ENCODE measurements at places on chromosomes 2 and 18.

- no peak for DNase-seq
Measured at GRCh38 chr18:45806226-45806625, 19.2 kb upstream of the SIGLEC15 start.

DNA sequence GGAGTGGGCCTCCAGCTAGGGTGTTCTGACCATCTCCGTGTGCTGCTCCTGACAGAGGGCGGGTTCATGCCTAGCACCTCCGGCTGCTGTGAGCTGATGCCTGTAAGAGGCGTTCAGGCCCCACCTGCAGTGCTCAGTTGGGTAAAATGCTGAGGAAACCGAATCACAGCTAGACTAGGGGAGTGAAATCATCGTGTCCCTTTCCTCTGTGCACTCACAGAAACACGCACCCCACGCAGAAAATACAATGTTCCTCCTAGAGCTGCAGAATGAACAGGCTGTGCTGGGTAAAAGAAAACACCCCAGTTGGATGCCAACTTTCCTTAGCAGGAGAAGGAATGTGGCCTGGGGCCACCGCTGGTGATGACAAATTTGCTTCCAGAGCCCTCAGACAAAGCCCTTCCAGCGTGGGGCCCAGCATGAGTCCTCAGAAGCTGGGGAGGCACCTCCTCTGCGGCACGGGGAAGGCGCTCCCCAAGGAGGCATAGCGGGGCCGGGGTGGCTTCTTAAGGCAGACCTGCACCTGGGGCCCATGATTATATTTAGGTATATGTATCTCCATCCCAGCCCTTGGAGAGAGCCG is 16.3 kb upstream of the ARHGEF4 start:
- no peak for DNase-seq

GRCh38 chr2:129803032-129803431 is 176.4 kb upstream of the RAB6C start:
- no peak for DNase-seq

GRCh38 chr18:12518832-12519531 is 111.3 kb downstream of the PRELID3A start:
- DNase-seq = no peak

DNA sequence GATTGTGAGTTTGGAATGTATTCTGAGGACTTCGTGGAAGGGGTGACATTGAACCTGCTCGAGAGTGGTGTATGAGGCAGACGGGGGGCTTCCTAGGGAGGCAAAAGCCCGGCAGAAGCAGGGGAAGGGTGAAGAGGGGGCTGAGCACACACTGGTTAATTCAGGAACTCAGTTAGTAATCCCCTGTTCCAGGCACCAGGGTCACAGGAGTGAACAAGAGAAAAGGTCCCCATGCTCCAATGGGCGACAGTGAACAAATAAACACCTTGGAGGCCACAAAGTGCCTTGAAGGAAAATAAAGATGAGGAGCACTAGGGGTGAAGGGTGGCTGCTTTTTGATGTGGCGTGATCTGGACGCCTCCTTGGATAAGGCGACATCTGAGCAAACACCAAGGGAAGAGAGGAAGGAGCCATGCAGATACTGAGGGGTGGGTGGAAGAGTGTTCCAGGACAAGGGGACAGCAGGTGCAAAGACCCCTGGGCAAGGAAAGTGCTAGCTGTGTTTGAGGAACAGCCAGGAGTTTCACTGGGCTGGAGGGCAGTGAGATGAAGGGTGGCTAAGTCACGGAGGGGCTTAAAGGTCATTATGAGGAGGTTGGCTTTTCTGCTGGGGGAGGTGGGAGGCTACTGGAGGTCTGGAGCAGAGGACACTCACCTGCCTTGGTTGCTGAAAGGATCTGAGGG is 26.7 kb upstream of the ASB18 start:
- no peak for DNase-seq

- no peak for DNase-seq
Measured at GRCh38 chr2:46458763-46459500, 20.4 kb upstream of the TMEM247 start.

GRCh38 chr18:29041976-29042375 is 865.0 kb upstream of the CDH2 start:
- DNase-seq = no peak

GRCh38 chr2:96568094-96568493 is 31.5 kb downstream of the ARID5A start:
- DNase-seq = no peak

GRCh38 chr2:86238354-86238753 is 39.1 kb downstream of the MRPL35 start:
- peak; percentile 74 for DNase-seq

DNA sequence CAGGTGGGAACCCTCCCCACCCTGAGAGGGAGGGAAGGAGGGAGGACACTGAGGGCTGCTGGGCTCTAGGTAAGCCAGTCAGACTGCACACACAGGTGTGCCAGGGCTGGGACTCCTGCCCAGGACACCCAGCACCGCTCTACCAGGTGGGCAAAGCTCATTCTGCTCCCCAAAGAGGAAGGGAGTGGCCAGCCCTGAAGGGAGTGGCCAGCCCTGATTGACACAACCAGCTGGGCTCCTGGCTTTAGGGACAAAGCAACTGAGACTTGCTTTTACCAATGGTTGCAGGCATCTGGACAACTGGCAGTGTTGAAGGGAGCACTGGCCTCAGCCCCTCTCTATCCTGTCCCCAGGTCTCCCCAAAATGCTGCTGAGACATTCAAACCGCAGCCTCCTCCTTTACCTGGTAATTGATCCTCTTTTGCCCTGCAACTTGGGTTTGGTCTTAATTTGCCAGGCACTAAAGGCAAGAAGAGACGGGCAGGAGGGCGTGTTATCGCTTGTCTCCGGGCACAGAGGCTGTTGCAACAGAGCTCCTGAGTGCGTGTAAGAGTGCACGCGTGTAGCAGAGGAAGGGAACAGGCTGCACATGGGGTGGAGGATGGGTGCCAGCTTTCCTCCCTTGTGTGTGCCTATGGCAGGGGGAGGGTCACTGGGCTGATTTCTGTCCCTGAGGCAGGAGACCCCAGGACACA is 14.5 kb upstream of the FOSL2 start:
- DNase-seq = peak; percentile 35

GRCh38 chr2:184154438-184154837 is 443.9 kb upstream of the ZNF804A start:
- no peak for DNase-seq

GRCh38 chr2:147177071-147177857 is 667.6 kb upstream of the ACVR2A start:
- DNase-seq = no peak

DNA sequence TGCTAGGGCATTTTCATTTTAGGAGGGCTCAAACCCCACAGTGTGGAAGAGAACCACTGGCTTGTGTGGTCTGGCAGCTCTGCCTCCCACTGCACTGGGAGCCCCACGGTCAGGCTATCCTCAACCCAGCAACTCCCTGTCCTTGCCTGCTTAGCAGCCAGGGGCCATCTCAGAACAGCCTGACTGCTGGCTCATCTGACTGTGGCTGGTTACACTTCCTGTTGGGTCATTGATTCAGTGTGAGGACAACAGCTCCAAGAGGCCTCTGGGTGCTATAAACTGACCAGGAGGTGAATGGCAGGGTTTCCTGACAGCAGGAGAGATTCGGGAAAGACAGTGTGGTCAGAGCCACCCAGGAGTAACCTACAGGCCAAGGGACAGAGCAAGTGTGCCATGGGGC is 40.1 kb downstream of the AMER3 start:
- no peak for DNase-seq

GRCh38 chr18:6058941-6059340 is 163.6 kb upstream of the TMEM200C start:
- DNase-seq = no peak

GRCh38 chr2:1173528-1173927 is 222.9 kb downstream of the SNTG2 start:
- no peak for DNase-seq

DNA sequence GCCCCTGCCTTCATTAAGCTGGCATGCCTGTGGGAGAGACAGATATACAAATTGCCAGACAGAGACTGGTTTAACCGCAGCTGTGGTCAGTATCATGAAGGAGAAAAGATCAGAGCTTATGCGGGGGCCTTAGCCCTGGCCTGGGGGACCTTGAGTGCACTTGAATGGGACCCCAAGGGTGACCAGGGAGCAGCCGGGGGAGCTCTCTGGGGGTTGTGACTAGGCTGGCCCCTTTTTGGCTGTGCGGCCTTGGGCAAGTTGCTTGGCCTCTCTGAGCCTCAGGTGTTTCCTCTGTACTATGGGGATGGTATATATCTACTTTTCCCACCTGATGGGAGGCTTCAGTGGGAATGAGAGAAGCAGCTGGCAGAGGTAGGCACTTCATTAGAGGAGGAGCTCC is 35.7 kb downstream of the INHBB start:
- no peak for DNase-seq

- no peak for DNase-seq
Measured at GRCh38 chr2:204550751-204551511, 5.7 kb downstream of the PARD3B start.

- no peak for DNase-seq
Measured at GRCh38 chr2:237348281-237348865, 65.6 kb downstream of the COL6A3 start.

DNA sequence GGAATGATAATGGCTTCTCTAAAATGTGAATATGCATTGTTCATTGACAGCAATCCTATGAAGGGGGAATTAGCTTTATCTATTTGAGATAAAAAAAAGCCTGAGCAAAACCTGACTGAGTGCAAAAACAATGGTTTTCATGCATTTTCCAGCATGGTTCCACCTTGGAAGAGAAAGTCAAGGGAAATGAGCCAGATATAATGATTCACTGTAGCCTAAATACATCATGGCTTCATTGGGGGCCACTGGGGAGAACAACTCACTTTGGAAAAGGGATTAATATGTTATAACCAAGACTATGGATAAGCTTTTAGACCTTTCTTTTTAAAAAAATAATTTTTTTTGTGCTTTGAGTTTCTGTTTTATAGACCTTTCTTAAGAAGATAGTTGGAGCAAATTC is 679.7 kb downstream of the NYAP2 start:
- no peak for DNase-seq

DNA sequence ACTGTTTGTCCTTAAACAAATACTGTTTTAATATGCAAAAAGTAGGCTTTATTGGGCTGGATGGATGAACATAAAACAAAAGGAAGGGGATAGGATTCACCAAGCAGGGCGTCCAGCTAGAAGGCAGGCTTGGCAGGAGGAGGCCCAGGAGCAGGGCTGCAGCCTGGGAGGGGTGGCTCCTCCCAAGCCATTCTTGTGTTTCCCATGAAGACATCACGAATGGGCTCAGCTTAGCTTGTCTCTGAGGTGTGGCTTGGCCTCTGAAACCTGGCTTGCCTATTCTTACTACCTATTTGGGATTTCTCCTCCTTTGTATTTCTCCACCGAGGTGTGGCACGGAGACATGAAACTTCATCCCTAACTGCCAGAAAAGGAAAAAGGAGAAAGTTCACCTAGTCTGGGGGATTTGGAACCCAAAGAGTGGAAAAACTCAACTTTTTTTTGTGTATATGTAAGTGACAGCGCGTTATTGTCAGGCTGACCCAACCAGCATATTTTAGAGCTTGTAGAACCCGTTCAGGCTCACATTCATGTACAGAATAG is 481.9 kb upstream of the SPRED2 start:
- no peak for DNase-seq

DNA sequence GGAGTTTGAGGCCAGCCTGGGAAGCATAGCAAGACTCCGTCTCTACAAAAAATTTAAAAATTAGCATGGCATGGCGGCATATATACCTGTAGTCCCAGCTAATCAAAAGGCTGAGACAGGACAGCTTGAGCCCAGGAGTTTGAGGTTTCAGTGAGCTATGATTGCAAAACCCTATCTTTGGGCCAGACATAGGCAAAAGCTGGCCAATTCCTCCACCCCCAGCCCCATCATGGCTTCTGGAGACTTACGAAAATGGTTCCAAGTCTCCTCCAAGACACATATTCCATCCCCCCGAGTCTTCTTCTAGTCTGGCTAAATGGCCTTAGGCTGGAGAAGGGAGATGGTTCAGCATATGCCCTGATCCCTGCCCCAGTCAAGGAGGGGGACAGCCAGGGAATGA is 172.8 kb upstream of the HAAO start:
- DNase-seq = no peak

GRCh38 chr2:65867446-65867845 is 435.0 kb upstream of the SPRED2 start:
- no peak for DNase-seq

GRCh38 chr18:54717673-54718407 is 110.4 kb upstream of the RAB27B start:
- DNase-seq = peak; percentile 74

- DNase-seq = no peak
Measured at GRCh38 chr2:147607379-147607778, 237.4 kb upstream of the ACVR2A start.

DNA sequence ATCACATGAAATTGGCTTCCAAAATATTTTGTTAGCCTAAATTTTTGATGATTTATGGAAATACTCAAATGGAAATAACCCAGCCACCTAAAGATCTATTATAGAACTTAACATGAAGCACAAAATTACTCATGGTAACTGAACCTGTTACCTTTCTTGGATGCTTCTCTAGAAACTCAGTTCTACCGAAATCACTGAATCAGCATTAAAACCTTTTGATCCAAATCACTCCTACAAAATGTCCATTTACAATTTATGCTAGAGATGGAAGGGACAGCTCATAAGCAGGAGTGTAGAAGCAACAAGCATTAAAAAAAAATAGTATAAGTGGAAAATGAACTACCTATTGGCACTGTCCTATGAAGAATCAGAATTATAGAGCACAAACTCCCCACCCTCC is 2.1 kb downstream of the PRPF40A start:
- DNase-seq = no peak

- DNase-seq = no peak
Measured at GRCh38 chr18:5673616-5674015, 129.8 kb upstream of the EPB41L3 start.

DNA sequence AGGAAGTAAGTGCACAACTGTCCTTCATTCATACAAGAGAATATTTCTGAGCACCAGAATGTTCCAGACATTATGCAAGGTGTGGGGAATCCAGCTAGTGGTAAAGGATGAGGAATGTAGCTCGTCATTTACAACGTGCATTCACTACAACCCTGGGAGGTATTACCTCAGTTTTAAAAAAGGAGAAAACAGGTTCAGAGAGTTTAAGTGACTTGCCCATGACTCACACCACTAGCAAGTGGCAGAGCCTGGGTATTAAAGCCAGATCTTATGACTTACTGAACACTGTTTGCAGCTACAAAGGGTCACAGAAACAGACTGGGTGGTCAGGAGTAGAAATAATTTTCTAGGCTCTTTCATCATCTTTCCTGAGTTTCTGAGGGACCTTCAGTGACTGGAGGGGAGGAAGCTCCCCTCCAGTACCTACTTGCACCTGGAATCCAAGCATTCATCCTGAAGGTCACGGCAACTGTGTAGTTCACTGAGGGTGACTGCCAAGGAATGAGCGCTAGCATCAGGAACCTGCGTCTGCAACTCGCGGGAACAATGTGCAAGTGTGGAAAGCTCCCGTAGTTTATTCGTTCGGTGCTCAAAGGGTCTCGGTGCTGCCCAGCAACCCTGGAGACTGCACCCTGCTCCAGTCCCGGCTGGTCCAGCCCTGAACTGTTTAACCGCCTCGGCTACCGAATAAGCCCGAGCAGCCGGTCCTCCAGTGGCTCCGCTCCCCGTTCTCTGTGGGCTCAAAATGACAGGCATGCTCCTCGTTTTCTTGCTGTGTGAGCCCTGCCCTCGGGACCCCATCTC is 647 bp downstream of the CCDC121 start:
- peak; percentile 45 for DNase-seq

GRCh38 chr2:5690286-5690685 is 1.9 kb upstream of the SOX11 start:
- DNase-seq = no peak

GRCh38 chr2:237636578-237636977 is 9.2 kb downstream of the LRRFIP1 start:
- no peak for DNase-seq
